Activated CD8-positive, alpha-beta memory T cell treated with anti-CD3 and anti-CD28 coated beads for 24 hours (primary cell): ENCODE measurements at places on chromosomes 5 and 9.

- no peak for DNase-seq
Measured at GRCh38 chr5:108398964-108399363, 17.1 kb upstream of the FBXL17 start.

DNA sequence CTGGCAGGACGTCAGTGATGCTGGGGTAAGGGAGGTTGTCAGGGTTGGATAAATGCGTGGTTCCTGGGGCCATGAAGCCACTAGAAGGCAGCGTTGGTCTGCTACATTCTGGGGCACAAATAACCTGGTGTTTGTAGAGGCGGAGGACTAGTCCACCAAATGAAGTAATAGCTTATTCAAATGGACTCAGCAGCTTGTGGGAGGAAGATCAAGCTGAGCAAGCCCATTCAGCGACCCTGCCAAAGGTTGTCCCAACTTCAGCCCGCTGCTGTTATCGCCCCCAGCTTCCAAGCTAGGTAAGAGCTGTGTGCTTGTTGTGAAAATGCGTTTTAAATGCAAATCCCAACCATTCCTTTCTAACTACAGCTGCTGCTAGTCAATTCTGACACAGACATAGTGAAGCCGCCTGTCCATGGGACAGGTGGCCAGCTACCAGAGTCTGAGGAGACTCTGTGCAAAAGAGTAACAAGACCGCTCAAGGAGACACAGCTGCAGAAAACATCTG lies 7.6 kb upstream of the FAM240B start:
- DNase-seq: no peak

DNA sequence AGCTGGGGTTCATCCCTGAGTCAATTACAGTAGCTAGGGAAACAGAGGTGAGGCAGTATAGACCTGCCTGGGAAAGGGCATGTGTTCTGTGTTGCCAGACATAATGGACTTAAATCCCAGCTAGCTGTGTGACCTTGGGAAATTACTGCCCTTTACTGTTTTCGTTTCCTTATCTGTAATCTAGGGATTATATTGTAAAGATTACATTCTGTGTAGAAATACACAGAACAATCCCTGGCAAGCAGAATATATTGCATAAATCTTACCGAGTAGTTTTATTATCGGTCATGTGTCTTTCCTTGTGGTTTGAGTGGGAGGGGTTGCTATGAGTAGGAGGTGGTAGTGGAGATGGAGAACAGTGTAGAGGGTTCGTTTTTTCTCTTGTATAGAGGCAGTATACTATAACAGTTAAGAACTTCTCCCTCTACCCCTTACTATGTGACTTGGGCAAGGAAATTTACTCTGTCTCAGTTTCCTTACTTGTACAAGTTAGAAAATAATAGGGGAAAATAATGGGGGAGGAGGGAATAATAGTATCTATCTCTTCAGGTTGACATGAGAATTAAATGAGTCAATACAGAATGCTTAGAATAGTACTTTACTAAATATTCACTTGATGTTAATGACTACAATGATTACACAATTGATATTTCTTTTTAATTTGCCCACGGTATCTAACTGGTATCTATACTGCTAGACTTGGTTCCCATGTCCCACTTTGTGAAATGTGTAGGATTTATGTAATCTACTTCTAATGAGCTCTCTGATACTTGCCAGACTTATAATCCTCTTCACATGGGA lies 7.1 kb upstream of the DMXL1 start:
- DNase-seq: no peak

DNA sequence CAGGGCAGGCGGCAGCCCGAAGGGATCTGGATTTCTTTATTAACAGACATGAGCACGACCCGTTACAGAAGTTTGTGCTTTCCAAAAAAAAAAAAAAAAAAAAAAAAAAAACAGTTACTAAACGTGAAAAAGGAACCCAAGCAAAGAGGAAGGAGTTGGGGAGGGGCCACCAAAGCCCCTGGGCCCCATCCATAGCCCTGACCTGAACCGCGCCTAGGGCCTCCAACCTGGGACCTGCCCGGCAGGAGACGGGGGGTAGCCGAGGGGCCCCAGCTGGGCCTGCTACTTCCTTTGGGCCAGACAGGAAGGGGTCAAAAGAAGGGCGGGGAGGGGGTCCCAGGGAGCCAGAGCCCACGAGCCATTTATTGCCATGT lies 10.0 kb downstream of the PRR7 start:
- DNase-seq: no peak

- DNase-seq: no peak
Measured at GRCh38 chr9:125332527-125332926, 70.9 kb downstream of the GAPVD1 start.

DNA sequence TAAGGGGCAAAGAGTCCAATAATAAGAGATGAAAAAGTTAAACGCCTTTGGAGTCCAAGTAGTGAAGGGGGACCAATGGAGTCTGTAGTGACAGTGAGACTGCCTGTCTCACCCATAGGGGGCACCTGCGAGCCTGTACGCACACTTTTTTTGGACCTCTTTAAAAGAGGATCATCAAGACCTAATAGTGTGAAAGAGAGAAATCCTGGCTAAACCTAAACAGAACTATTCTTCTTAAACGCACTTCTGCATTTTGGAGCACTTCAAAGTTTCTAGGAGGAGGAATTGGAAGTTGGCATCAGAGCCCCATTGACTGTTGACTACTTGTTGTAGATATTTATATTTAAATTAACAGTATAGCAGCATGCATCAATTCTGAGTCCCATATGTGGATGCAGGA lies 636.1 kb upstream of the KLF4 start:
- DNase-seq: no peak

- DNase-seq: no peak
Measured at GRCh38 chr5:36200513-36200912, 41.2 kb downstream of the NADK2 start.

GRCh38 chr5:36570301-36571095 lies 35.9 kb upstream of the SLC1A3 start:
- no peak for DNase-seq

DNA sequence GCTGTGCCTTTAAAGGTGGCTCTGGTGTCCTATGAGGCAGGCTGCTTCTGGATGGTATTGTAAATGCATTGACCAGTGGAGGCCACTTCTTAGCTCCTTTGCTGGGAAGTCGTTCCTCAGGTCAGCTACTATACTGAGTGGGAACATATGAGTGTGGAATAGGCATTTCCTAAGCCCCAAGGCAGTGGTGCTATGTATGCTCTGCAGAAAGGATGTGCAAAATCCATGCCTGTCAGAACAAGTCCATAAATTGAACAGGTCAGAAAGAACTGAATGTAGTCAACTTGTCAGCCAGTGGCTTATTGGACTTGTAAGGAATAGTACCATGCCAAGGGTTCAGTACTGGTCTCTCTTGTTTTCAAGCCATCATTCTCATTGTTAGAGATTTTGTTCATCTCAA lies 216.4 kb downstream of the CDH10 start:
- no peak for DNase-seq

- no peak for DNase-seq
Measured at GRCh38 chr5:143525176-143525575, 121.7 kb upstream of the NR3C1 start.

GRCh38 chr5:16924206-16924605 lies 11.9 kb downstream of the MYO10 start:
- DNase-seq: no peak

- no peak for DNase-seq
Measured at GRCh38 chr5:143495821-143496275, 92.4 kb upstream of the NR3C1 start.

DNA sequence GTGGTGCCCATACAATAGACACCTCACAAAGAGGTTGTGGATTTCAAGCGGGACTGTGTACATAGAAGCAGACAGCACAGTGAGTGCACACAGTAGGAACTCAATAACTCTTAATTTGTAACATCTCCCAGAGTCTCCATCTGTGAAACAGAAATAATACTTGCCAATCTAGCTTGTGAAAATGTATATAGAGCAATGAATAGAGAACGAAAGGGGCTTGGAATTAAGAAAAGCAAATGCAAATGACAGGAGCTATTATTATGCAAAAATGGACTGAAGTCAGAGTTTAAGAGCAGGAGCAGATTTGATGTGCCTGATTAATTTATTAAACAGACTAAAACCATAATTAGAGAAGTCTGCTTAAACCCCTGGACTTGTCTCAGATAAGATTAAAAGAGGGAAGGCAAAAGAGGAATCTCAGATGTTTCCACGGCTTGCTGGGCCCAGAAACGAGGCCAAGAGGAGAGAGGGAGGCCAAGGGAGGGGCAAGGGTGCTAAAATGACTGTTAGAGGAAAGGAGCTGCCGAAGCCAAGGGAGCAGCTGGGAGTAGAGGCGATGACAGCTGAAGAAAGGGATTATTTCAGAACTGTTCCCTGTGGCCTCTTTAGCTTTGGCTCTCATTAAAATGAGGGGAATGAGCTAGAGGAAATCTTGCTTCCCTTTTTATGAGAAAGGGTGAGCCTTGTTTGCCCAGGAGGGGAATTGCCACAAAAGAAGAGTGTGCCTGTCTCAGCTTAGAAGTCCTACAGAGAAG lies 72.1 kb downstream of the FEM1C start:
- DNase-seq: no peak

DNA sequence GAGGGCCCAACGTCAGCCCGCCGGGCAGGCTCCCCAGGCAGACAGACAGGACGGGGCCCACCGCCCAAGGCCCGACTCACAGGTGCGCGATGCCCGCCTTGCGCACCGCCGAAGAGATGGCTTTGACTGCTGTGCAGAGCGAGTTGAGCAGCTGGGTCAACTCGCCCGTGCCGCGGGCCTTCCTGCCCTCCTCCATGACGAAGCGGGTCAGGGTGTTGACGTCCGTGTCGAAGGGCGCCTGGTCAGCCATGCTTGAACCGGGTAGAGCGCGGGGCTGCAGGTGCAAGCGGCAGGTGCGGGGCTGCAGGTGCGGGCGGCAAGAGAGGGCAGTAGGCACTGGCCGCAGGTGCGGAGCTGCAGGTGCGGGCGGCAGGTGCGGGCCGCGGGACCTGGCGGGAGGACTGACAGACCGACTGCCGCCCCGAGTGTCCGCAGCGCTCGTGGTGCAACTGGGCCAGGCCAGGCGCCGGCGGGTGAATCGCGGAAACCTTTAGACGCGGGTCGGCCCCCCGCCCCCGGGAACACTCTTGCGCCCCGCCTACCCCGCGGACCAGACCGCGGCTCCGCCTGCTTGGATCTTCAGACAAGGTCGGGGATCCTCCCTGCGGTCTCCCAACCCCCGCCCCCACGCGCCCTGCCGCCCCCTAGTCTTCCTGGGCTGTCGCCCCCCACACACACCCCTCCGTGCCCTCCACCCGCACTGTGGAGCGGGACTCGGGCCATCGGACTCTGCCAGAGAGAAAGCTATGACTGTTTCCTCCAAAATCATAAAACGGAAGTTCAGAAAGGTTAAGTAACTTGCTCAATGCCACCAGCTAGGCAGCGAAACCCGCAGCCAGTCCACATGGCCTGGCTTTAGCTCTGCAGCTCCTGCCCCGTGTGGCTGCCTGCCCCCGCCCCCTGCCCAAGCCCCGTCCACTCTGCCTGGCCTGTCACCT lies at the start of gene FBP1:
Gene FBP1, minus strand, starts transcription at position 458 of the 938 bp plus-strand sequence. Its CDS starts 208 bp downstream, at position 250.
- DNase-seq: peak; percentile 76

DNA sequence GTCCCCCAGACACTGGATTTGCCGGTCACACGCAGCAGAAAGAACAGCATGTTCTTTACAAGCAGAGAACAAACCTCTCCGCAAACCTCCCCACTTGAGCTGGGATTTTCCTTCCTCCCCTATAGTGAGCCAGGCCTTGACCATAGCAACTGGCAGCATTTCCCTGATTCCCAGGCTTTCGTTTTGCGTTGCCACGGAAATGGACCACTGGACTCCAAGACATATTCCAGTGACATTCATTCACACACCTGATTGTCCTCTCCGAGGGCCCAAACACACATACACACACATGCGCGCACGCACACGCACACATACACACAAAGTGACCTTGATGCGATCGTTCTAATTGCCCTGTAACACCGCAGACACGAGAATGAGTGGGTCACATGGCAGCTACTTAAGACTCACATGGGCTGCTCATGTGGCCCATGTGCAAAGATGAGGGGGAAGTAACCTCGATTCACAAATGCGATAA lies 80.9 kb upstream of the CPEB4 start:
- DNase-seq: no peak

GRCh38 chr5:64972591-64972990 lies 203.9 kb downstream of the CWC27 start:
- DNase-seq: no peak

DNA sequence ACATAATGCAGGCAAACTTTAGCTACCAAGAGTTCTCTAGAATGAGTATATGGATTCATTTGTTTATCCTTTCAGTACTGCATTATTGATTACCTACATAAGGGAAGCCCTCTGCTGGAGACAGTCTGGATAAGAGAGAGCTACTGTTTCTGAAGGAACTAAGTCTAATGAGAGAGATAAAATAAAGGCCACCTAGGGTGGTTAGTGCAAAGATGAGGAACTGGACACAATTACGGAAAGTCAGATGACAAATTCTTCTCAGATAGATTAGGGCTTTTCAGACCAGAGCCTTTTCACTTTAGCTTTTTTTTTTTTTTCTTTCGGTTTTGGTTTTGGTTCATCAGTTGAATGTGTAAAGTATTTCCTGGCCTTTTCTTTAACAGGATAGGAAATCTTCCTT lies 31.3 kb downstream of the ISOC1 start:
- no peak for DNase-seq

GRCh38 chr5:55763746-55764420 lies 26.0 kb downstream of the DDX4 start:
- no peak for DNase-seq

DNA sequence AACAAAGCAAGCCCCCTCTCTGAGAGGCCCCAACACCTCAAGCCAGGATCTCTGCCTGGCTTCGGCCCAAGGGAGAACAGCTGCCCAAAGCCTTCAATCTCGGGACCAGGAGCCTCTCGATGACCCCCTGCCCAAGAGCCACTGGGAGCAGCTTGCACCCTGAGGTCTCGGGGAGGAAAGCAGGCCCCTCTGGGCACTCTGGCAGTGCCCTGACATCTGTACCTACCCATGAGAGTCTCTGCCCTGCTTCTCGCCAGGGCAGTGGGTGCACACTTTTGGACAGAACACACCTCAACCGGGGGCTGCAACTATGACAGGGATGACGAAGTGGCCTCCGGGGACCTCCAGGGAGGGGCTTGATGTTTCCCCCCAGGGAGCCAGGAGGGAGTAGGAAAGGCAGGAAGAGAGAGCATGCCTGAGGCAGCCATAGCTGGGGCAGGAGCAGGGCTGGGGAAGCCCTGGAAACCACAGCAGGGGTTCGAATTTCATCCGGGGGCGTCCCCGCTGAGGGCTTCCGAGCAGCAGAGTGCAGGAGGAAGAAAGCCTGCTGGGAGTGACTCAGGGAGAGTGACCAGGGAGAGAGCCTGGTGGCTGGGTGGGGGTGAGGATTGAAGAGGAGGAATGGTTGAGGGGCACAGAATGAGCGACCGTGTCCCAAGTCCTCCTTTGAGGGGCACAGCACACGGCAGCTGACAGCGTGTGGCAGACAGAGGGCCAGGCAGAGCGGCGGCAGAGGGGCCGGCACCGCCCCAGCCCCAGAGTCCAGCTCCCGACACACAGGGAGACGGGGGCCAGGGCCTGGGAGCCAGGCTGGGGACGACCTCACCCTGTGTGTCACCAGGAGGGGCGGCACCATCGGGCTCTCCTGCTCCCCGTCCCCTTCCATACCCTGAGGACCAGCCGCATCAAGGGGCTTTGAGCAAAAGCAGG lies 1.8 kb downstream of the LPCAT1 start:
- DNase-seq: peak; percentile 55
